Effector CD8-positive, alpha-beta T cell (primary cell): ENCODE measurements at places on chromosomes 7 and 10.

DNA sequence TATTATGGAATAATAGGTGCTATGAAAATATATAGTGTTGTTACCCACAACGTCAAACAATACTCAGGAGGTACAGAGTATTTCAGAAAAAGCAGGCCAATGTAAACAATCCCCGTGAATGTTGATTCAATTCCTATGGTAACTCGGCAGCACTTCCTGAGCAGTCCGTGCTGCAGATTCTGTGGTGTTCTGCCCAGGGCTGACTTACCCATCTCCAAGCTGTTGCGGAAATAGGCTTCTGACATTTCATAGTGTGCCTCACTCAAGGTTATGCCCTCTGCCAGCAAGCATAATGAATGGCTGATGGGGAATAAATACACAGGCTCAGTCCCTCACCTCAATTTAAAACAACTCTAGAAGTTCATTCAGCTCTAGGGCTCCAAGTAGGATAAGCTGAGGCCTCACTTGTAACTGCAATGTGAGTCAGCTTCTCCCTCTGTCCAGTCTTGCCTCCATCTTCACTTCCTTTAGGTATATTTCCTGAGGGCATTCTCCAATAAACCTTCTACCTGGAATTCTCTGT is 177.6 kb downstream of the GNAI1 start:
- no peak for DNase-seq

DNA sequence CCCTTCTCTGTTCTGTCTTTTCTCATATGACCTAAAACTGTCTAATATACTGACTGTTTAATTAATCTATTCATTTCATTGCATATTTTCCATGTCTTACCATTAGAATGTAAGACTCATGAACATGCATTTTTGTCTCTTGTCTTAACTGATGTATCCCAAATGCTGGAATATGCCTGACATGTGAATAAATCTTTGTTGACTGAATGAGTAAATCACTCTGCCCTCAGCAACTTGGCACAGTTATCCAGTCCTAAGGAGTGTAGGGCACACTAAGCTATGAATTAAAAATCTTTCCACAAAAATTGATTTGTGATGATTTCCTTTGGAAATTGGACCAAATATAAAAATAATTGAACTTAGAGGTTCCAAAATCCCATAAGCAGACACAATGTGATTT is 111.3 kb downstream of the ETV1 start:
- no peak for DNase-seq

DNA sequence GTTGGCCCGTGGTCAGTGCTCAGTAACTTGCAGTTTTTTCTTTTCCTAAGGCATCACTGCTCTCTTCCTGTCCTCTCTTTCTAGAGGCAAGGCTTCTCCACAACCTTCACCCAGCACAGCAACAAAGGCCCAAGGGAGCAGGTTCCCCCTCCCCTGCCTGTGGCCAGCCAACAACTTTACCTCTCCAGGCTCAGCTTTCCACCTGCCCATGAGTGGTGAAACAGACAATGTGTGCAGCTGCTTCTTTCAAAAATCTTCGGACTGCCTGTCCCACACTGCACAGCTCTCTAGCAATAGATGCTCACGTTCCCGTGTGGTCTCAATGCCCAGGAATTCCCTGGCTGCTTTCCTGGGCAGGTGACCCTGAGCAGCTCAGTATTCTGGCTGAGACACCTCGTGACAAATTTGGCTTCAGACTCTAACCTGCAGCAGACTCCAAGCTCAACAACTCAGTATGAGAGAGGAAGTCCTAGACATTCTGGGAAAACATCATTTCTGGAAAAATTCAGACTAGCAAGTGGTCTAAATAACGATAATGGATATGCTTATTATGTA is 28.9 kb upstream of the TMEM72 start:
- no peak for DNase-seq

- DNase-seq, result no peak
Observed at GRCh38 chr10:35885076-35885475, 243.0 kb upstream of the FZD8 start.

GRCh38 chr10:53839440-53840039 is 961.5 kb downstream of the PCDH15 start:
- no peak for DNase-seq

DNA sequence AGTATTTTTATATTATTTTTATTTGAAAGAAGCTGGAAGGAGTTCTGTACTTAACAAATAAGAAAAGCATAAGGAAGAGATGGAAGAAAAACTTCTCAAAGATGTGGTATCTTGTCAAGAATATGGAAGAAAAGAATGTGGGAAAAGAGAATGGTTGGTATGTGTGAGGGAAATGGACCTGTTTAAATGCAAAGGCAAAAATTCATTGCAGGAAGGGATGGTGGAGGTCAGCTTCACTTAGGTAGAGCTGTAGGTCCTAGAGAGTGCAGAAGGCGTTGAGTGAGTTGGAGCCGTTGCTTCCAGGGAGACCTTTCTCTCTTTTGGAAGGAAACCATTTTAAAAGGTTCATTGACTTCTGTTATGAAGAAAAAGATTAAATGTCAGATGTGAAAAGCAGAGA is 107.3 kb downstream of the EXOC4 start:
- DNase-seq, result no peak

GRCh38 chr10:22740180-22740579 is 25.8 kb upstream of the PIP4K2A start:
- no peak for DNase-seq
